ENCODE measurements at places on chromosomes 16 and 17. TPM values are rescaled to one million over a fixed set of nuclear protein-coding genes. Genes with fewer than 3 reads are reported as not detected.

The ADAD2 gene
- polyA plus RNA-seq: not detected

The IRX5 gene
- polyA plus RNA-seq: 1.4 TPM

The ZACN gene
- polyA plus RNA-seq: 0.03 TPM

The SPATA22 gene
- not detected for polyA plus RNA-seq

The LGALS9B gene
- not detected for polyA plus RNA-seq

The GP2 gene
- polyA plus RNA-seq: not detected

The RND2 gene
- 10.5 TPM for polyA plus RNA-seq

The TRAF7 gene
- polyA plus RNA-seq: 69.9 TPM

The C17orf113 gene
- 0.44 TPM for polyA plus RNA-seq

The SHISA6 gene
- polyA plus RNA-seq: not detected

The WWOX gene
- 7.5 TPM for polyA plus RNA-seq

The CD300E gene
- not detected for polyA plus RNA-seq

The RDM1 gene
- polyA plus RNA-seq: 2.5 TPM

The CSF3 gene
- polyA plus RNA-seq: not detected

The SLX1B gene
- 18.3 TPM for polyA plus RNA-seq

The CCDC144A gene
- 0.03 TPM for polyA plus RNA-seq

The ADAP2 gene
- 0.42 TPM for polyA plus RNA-seq

The GABARAPL2 gene
- 135 TPM for polyA plus RNA-seq

The CEMP1 gene
- not detected for polyA plus RNA-seq
